ENCODE measurements at places on chromosomes 12 and 14. TPM values are rescaled to one million over a fixed set of nuclear protein-coding genes. Genes with fewer than 3 reads are reported as not detected.

The SLC25A47 gene
- 0.51 TPM for total RNA-seq

The EML5 gene
- 17.2 TPM for total RNA-seq

The UBC gene
- total RNA-seq, result 1,154 TPM

The KRT6A gene
- 13.6 TPM for total RNA-seq

The MORN3 gene
- total RNA-seq, result not detected

The PWP1 gene
- total RNA-seq, result 55.2 TPM

The CFAP251 gene
- total RNA-seq, result 4.5 TPM

The NTS gene
- 0.96 TPM for total RNA-seq

The GLT8D2 gene
- total RNA-seq, result 11.2 TPM

The NOVA1 gene
- 1.8 TPM for total RNA-seq

The OAS2 gene
- total RNA-seq, result 12.4 TPM

The CNOT2 gene
- total RNA-seq, result 142 TPM

The WSCD2 gene
- 6.5 TPM for total RNA-seq

The PLCZ1 gene
- total RNA-seq, result not detected

The DLST gene
- total RNA-seq, result 93.0 TPM

The AVPR1A gene
- total RNA-seq, result 0.91 TPM

The RNASE3 gene
- total RNA-seq, result not detected

The HOXC9 gene
- 3.0 TPM for total RNA-seq

The NANOG gene
- 0.05 TPM for total RNA-seq

The PDZRN4 gene
- 21.1 TPM for total RNA-seq

The CLEC4A gene
- total RNA-seq, result 1.1 TPM

The IL31 gene
- total RNA-seq, result not detected

The GAPDH gene
- total RNA-seq, result 2,105 TPM

The AEBP2 gene
- 51.7 TPM for total RNA-seq

The FAIM2 gene
- total RNA-seq, result 2.8 TPM

The JAG2 gene
- total RNA-seq, result 26.8 TPM

The RPGRIP1 gene
- 0.09 TPM for total RNA-seq

The PLEKHG7 gene
- total RNA-seq, result 1.4 TPM

The TTC5 gene
- 11.1 TPM for total RNA-seq

The ZNF385A gene
- 29.4 TPM for total RNA-seq

The DDX23 gene
- 87.2 TPM for total RNA-seq

The ART4 gene
- 0.82 TPM for total RNA-seq

The B3GNT4 gene
- 5.1 TPM for total RNA-seq

The ZBTB25 gene
- 20.2 TPM for total RNA-seq

The SERPINA5 gene
- 936 TPM for total RNA-seq

The GUCY2C gene
- not detected for total RNA-seq

The SIX6 gene
- total RNA-seq, result 0.05 TPM
